ENCODE measurements at places on chromosomes 7 and 10.

- no peak for DNase-seq
Observed at GRCh38 chr7:64863021-64863420, 40.1 kb upstream of the ZNF273 start.

DNA sequence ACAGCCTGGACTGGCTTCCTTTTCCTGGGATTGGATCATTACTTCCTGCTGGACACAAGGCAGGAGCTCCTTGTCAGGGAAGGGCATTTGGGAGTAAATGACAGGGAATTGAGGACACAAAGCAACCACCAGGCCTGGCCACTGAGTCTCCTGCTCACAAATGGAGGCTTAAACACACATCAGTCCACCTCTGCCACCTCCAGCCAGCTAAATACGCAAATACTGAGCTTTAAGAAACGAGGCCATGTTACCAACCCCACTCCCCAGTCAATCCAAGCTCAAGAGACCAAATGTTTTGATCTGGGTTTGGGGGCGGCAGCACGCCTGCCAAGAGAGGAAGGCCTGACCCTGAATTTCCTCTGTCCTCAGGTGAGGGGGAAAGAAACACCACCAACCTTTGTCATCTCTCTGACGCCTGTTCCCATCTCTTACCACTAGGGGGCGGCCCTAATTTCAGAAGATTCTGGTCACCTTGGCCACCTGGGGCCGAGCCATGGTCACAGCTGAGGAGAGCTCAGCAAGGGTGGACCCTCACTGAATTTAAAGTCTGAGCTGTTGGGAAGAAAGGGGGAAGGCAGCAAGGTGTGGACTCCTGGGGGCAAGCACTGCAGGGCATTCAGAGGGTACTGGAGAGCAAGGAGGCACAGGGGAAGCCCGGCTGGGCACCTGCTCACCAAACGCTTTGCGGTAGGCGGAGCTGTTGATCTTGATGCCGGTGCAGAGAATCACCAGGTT, 16.5 kb downstream of the AIFM2 start:
- no peak for DNase-seq

DNA sequence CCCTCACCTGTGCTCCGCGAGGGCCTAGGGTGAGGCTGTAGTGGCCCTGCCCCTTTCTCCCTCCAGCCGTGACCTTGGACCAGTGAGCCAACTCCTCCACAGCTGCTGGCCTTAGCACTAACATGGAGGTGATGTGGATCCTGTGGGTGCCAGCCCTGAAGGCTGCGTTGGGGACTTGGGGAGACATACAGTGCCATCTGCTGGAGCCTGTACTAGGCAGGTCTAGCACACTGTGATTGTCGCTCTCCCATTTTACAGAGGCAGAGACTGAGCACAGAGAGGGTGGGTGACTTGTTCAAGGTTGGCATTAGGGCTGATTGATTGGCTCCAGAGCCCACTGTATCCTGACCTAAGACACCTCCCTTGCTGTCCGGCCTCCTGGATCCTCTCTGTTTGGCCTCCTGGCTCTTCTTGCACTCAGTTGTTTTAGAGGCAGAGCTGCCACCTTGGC, 37.6 kb downstream of the PRF1 start:
- DNase-seq, result no peak

DNA sequence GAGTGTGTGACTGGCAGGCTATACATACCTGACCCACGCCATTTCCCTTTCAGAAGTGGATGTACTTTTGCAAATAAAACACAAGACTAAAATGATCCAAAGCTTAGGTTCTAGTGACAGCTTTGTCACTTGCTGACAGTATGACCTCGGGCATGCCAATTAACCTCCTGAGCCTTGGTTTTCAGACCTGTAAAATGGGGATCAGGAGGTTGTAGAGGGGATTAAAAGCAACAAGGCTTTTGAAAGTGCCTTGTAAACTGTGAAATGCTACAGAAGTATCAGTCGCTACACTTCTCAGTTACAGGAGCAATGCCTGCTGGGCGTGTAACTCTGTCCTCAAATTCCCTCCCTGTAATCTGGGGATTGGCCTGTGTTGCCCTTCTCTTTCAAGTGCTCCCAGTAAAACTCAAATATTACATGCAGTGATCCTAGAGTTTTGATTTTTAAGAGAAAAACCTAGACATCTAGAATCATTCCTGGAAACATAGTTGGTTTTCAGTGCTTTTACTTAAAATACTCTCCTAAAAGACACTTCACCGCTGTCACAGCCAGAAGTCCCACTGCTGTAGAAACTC, 8.8 kb upstream of the GRB10 start:
- DNase-seq, result no peak

GRCh38 chr7:80991654-80992053, 72.8 kb upstream of the SEMA3C start:
- no peak for DNase-seq

GRCh38 chr10:31604096-31604495, 285.1 kb downstream of the ZEB1 start:
- peak; percentile 74 for DNase-seq

GRCh38 chr10:131797626-131798025, 103.2 kb upstream of the PPP2R2D start:
- no peak for DNase-seq

- peak; percentile 35 for DNase-seq
Observed at GRCh38 chr7:44921607-44922350, 36.4 kb upstream of the PURB start.

DNA sequence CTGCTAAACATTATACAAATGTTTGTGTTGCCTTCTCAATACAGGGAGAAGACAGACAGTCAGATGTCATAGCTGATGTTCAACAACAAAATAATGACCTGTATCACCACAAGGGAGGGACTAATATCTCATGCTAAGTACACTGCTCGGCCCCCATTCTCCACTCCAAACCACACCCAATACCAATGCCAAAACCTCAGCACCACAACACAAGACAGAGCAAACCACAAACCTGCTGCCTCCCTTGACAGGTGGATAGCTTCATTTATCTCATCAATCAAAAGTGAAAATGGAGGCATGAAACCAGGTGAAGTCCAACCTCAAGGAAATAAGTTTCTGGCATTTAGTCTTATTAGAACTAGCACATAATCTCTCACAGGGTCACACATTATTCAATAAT, 109.5 kb downstream of the PARD3 start:
- DNase-seq, result no peak

GRCh38 chr7:200704-201103, 8.3 kb downstream of the FAM20C start:
- no peak for DNase-seq

DNA sequence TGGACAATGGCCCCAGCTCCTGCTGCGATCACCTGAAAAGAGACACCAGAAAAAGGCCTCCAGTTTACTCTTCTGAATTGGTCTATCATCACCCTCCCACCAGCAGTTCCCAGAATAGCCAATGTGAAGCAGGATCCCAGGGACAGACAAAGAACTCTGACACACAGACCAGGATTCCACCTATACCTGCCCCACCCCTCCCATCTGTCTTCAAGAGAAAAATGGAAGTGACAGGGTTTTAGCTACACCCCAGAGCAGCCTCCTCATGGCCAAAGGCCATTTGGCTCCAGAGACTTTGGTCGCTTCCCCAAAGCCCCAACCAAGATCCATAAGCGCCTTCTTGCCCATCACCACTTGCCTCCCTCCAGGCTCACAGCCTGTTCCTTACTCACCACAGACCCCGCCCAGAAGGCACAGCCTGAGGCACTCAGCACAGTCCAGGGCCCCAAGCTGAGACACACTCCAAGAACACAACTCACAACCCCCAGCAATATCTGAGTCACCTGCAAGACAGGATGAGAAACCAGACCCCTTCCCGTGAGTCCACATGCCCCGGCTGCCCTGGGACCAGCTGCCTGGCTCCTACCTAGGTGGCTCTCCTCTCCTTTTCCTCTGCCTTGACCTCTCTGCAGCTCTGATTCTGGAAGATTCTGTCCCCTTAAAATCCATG, 6.5 kb downstream of the TMEM176B start:
- no peak for DNase-seq

DNA sequence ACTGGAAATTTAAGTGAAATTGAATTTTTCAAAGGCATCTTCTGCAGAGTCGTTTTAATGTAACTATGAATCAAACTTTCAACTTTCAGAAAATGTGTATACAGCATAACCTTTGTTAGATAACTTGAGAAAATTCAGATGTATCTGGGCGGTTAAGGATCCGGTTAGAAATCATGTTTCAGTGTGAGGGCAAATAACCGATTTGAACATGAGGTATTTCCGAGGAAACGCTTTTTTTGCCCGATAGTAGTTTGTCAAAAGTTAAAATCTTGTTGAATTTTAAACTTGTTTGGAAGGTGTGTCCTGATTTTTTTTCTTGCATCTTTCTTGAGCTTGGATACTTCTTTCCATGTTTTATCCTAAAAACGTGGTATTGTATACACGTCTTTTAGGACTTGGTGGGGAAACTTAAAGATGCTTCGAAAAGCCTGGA, 1.3 kb upstream of the BMI1 start:
- DNase-seq, result no peak

DNA sequence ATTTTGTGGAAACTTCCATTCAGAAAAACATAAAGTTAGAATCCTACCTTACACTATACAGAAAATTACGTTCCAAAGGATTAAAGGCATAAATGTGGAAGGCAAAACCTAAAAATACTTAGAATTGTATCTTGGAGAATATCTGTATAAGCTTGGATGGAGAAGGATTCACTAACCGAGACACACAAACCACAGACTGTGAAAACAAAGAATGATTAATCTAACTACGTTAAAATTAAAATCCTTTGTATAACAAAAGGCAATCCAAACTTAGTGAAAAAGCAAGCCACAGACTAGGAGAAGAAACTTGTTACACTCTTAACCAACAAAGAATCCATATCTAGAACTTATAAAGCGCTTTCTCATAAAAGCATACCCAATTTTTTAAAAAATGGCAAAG, 678.8 kb downstream of the INHBA start:
- no peak for DNase-seq

DNA sequence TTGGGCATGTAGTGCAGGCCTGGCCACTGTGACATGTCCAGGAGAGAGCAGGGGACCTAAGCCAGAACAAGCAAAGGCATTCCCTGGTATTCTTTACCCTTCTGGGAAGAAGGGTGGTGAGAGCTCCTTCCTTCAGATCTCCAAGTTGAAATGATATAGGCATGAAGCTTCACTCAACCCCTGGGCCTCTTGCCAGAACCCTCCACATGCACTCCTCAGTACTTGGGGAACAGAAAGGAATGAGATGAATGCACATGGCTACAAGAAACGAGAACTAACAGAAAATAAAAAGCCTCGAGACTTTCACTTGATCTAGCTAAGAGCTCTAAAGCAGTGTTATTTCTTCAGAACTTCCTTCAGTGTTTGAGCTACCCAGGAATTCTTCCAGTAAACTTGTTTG, 262.2 kb downstream of the ETV1 start:
- no peak for DNase-seq

Measured in AG09319 (cell line).